ENCODE measurements at places on chromosomes 1 and 21.

DNA sequence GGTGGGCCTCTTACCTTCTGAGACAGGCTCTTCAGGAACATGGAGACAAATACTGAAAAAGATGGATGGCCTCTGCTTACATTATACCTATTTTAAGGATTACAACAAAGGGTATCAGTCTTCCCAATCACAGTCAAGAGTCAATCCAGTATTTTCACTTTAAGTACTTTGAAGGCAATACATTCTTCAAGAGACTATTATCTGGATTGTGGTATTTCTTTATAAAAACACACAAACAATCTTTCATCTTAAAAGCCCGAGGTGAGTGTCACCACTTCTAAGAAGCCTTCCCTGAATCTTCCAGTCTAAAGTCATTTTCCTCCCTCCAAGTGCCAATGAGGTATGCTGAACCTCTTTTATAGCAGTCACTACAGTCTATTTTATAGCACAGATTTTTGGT is 45.3 kb downstream of the WASF2 start:
- DNase-seq, result no peak

DNA sequence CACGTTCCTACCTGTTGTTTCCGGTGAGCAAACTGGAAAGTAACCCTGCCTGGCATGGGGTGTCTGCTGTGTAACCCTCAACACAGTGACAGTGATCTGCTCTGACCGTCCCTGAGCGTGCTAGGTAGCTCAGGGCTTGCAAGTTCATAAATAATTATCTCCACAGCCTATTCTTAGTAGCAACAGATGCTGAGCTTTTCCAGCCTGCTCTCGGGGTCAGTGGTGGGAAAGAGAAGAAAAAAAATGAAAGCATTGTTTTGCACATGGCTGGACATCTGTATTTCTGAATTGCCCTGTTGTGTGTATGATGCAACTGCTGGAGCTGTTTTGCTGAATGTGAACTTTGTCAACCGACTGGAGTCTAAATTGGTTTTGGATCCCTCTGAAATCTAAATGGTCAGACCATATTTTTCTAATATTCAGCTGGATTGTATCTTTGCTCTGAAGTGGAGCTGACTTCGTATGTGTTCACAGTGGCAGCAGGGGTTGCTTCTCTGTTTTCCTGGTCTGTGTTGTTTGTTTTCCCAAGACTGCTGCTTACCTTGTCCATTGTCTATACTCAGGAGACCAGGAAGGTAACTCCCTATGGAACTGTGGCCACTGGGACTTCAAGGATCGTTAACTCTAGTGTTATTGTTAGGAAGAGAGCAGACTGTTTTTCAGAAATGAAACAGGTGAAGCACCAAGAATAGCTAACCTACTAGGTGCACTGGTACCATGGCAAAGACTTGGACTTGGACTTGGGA is 27.0 kb downstream of the TGFB2 start:
- no peak for DNase-seq

GRCh38 chr1:160907976-160908375 is 23.0 kb upstream of the ITLN1 start:
- no peak for DNase-seq

DNA sequence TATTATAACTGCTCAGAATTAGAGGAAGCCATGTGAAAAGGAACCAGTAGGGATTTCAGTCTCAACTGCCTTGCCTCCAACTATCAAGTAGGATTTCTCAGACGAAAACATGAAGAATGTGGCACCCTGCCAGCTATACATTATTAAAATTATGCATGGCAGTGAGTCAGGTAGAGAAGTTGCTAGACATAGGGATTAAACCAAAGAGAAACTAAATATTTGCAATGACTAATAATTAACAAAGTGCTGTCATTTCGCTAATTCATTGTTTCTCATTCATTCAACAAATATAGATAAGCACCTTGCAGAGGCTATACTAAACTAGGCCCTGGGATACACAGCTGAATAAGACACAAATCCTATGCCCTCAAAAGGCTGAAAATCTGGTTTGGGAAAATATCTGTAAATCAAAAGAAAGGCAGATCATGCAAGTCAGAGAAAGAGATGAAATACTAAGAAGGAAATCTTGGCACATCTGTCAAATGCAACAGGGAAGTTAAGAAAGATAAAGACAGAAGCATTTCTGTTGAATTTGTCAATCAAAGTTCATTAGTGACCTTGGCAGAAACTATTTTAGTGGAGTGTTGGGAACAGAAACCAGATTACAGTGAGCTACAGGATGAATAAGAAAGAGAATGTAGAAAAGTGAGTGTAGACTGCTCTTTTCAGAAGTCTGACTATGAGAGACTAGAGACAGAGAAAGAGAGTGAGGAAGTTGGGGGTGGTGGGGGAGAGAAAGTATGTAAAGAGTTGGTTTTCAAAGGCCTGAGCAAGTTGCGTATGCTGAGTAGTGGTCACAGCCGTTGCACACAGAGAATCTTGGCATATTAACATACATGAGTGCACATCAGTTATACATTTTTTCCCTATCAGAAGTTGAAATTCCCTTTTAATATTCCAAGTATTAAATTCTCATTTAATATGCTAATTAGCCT is 14.7 kb upstream of the NBPF11 start:
- no peak for DNase-seq

DNA sequence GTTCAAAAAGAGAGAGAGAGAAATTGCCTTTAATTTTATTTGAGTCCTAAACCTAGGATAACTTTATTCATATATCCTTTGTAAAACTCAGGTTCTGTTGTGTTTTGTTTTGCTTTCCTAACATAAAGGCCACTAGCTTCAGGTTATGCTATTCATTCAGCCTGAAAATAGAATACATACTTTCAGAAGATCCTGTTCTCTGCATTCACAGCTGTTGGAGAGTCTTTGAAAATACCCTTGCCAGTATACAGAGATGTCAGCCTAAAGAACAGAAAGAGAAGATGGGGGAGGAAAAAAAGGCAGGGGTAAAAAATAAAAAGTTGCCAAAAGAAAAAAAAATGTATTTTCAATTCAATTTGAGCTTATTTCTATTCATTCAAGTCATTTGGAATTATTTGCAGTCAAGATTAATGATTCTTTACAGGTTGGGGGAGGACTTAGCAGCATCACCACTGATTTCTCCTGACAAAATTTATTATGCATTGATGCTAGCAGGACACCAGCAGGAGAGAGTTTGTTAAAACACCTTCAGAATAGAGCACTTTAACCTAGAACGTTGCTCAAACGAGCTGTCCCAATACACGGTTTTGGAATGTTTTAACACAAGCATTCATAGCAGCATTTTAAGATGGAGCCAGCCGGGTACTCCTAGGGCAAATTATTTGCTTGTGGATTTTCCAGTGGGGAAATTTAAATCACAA is 318.5 kb downstream of the NTNG1 start:
- DNase-seq, result no peak
